Transverse colon (tissue), 4 donors: ENCODE measurements at places on chromosomes 12 and 14. TPM values are rescaled to one million over a fixed set of nuclear protein-coding genes. Genes with fewer than 3 reads are reported as not detected.

- peak; percentile 13 for DNase-seq
Observed at GRCh38 chr12:113416091-113416754, 6.0 kb upstream of the SDSL start.

DNA sequence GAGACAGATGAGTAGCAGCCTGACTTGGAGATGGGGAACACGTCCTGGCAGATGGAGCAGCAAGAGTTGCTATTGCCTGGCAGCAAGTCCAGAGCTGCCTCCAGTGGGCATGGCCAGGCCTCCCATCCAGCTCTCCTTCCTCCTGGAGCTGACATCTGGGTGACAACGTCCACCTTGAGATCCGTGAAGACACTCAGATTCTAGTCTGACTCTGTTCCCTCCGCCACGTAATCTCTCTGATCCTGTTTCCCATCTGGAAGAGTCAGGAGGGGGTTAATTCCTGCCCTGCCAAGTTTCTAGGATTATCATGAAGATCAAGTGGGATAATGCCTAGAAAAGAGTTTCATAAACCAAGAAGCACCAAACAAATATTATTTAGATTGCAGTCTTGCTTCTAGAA, 65.3 kb upstream of the FAM181A start:
- no peak for DNase-seq

DNA sequence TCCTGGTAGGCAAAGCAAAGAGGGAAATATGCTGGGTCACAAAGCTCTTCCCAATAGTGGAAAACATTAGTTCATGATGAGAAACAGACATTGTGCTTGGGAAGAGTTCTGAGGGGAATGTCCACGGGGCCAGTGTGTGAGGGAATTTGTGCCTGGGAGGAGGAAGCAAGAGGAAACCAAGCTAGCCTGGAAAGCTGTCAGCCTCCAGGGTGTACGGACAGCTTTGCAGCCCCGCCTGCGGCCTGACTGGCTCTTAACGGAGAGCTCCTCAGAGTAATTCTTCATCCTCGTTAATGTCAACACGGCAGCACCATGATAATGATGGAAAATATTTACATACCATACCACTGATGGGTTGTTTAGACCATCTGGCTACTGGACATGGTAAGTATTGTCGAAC, 32.4 kb downstream of the PITPNM2 start:
- DNase-seq: peak; percentile 45

Gene CLEC1A
- total RNA-seq: 3.8 TPM

- DNase-seq: peak; percentile 84
Observed at GRCh38 chr14:104972301-104973134, 5.7 kb downstream of the AHNAK2 start.

- no peak for DNase-seq
Observed at GRCh38 chr12:45557016-45557415, 172.5 kb upstream of the ARID2 start.

GRCh38 chr12:47207829-47208248, 128.1 kb upstream of the AMIGO2 start:
- DNase-seq: no peak

DNA sequence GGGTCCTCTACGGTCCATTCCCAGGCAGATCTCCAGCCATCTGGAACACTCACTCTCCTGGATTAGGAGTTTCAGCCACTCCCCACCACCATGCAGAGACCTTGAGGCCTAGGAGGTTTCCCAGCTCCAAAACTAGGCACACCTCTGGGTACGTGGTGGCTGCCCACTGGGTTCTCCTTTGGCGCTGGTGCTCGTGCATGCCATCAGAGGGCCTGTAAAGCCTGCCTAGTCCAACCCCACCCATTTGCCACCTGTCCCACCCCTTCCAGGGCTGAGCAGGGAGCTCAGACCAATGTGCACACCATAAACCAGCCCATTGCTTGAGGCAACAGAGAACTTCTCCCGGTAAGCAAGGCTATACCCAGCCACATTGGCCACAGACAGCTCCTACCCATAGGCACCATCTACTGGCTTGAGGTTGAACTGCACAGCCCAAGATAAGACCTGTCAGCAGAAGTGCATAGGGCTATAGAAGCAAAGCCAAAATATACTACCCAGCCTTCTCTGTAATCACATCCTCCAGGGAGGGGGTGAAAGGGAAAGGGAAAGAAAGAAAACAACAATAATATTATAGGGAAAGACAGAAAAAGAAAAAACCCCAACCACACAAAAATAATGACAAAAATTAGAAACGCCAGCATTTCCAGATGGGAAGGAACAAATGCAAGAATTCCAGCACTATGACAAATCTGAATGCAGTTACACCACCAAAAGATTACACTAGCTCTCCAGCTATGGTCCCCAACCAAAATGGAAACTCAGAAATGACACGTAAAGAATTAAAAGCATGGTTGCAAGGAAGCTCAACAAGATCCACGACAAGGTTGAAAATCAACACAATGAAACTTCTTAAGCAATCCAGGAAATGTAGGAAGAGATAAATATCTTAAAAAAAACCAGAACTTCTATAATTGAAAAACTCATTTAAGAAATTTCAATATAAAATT, 111.9 kb upstream of the CCDC175 start:
- DNase-seq: peak; percentile 58

Gene KRT79
- not detected for total RNA-seq
